ENCODE measurements at places on chromosomes 7 and 10.

GRCh38 chr7:104814671-104815400 is 199.2 kb upstream of the KMT2E start:
- no peak for DNase-seq

DNA sequence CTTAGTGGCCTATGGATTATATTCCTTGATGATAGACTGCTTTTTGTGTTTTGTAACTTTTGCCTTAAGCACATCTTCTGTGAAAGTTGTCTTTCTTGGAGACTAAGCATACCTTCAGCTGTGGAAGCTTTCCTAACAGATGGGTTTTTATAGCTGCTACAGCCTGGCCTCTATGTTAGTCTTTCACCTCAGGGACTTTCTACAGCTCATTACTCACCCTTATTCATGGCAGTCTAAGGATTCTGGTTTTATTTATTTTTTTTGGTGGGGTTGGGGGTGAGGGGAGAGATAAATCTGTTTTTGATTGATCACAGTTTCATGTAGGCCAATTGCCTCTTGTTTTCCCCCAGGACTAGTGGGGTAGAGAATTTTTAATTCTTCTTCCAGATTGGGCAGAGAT is 219.9 kb downstream of the DKK1 start:
- no peak for DNase-seq

- DNase-seq = no peak
Measured at GRCh38 chr10:3433988-3434387, 261.4 kb upstream of the PITRM1 start.

GRCh38 chr7:41116817-41117216 is 586.1 kb downstream of the INHBA start:
- no peak for DNase-seq

GRCh38 chr7:26376175-26376917 is 84.7 kb downstream of the SNX10 start:
- DNase-seq = no peak

GRCh38 chr10:77773631-77774426 is 136.2 kb upstream of the KCNMA1 start:
- no peak for DNase-seq

DNA sequence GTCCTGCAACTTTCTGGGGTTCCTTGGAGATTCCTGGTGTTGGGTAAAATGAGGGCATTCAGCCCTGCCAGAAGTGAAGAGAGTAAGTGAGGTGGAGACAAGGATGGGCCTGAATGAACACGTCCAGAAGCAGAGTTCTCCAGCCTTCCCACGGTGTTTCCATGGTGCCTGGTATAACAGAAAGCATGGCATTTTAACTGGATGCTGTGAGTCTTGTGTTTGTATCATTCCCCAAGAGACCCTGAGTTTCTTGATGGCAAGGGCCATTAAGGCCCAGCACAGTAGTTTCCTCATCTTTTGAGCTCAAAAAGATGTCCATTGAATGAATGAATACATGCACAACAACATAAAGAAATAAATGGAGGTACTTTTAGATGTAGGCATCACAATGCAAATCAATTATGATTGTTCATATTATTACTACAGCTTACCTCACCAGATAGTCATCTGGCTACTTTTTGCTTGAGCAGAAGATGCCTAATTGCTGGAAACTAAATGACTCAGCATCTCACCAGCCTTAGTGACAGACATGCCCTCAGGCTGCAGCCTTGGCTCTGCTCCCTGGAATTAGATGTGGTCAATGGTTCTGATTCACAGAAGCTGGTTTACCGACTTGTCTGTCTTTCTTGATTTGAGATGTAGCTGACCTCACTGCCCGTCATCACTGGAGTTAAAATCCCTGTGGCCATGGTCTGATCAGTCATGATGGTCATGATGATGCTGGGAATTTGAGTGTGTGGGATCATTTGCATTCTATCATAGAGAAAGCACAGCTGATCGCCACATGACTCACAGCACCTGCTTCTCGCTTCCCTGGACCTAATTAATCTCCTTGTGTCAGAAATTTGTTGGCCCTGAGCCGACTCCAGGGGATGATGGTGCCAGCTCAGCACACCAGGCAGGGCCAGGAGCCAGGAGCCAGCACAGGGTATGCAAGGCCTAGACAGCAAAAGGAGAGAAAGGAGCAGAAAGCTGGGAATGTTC is 83.9 kb downstream of the CXCL12 start:
- no peak for DNase-seq

GRCh38 chr10:27504808-27505460 is 830 bp downstream of the RAB18 start:
- DNase-seq = no peak

GRCh38 chr10:14179251-14179650 is 151.5 kb downstream of the FRMD4A start:
- no peak for DNase-seq

DNA sequence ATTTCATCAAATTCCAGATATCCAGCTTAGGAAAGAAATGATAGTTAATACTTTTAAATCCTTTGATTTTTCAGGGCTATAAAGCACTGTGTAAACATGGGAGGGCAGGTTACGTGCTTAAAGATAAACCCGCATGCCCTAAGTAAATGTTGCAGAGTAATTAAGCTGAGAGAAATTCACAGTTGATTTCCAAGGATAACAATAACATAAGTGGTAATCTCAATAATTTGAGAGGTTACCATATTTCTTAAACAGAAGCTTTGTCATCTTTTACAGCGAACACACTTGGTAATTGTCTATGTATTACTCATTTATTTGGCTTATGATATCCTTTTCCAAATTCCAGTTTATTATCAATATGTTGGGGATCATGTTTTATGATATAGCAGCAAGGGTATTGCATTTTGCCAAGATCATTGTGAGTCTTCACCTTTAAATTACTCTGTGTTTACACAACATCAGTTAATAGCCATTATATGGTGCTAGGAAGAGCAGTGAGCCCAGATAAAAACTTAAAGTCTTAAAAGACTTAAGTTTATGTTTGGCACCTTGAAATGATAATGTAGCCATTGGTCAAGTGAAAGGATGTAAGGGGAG is 15.4 kb downstream of the MGAM start:
- DNase-seq = no peak

GRCh38 chr10:109892117-109892516 is 31.2 kb downstream of the XPNPEP1 start:
- DNase-seq = no peak

DNA sequence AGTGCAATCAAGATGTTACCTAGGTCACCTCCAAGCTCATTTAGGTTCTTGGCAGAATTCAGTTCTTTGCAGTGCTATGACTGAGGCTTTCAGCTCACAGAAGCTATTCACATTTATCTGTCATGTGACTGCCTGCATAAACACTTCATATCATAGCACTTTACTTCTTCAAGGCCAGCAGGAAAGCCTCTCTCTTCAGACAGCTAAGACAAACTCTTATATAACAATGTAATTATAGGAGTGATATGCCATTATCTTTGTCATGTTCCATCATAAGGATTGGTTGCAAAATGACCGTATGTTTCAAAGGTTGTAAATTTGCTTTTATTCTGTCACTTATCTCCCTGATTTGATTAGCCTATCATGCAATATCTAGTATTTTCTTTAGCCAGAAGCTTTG is 78.8 kb upstream of the TMEM196 start:
- DNase-seq = no peak

DNA sequence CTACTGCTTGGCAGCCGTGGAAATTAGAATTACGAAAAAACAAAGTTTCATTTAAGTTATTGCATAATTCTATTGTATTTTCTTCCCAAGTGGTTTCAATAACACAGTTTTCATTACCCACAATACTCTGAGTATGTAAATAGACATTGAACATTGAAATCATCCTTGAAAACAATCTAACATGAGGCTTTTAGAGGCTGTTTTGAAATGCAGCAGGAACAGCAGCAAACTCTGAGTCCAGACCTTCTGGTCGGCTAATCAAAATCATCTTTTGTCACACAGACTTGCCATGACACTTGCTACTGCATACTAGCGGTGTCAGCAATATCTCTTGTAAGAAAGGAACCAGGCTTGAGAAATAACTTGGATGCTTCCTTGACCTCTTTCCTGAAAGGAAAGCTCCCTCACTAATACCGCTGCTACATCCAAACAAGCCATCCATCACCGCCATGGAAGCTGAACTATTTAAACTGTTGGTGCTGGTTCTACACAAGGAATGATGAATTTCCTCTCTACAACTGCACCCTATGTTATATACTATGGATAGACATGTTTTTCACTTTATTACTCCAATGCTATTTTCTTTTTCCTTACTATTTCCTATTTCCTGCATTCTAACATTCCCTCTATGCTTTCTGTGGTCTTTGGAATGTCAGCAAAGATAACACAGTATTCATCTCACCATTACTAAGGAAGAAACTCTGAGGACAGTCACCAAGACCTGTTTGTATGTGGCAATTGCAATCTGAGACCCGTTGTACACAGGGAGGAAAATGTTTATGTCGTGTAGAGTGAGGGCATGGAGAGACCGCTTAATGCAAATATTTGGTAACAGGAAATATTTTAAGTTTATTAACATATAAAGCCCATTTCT is 130.8 kb downstream of the ITGA8 start:
- DNase-seq = no peak

GRCh38 chr10:90432866-90433265 is 425.0 kb downstream of the HTR7 start:
- DNase-seq = no peak

GRCh38 chr7:1544178-1544895 is 11.7 kb downstream of the TMEM184A start:
- DNase-seq = no peak

DNA sequence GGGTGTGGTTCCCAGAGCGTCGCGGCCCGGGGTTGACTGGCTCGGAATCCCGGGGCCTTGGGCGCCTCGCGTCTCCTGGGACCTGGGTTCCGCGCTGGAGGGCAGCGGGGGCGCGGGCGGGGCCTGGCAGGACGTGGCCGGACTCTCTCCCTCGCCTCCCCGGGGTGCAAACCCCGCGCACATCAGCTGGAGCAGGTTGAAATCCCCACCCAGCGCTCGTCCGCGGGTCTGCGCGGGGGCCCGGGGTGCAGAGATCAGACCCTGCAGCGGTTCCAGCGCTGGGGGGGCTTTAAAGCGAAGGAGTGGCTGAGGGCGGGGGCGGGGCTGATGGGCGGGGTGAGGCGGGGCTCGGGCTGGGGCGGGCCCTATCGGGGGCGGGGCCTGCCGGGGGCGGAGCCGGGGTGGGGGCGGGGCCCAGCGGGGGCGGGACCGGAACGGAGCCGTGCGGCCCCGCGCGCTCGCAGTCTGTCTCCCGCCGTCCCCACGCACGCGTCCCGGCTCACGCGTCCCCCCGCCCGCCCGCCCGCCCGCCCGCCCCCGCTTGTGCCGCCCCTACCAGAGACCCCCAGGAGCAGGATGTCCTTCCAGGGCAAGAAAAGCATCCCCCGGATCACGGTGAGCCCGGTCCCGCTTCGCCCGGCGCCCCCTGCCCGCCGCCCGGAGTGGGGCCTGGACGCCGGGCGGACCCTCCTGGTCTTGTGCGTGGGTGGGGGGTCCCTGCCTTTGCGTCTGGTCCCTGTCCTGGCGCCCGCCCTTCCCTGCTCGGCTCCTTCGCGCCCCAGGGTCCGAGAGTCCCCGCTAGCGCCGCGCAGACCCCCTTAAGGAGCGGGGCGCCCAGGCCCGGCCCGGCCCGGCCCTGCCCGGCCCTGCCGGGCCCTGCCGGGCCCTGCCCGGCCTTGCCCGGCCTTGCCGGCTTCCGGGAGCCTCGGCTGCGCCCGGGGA is at the start of gene DPYSL4:
Gene DPYSL4 (plus strand): TSS at position 461 of the 942 bp plus-strand sequence. CDS start 116 bp downstream, at position 577.
- no peak for DNase-seq

- no peak for DNase-seq
Measured at GRCh38 chr10:91287912-91288311, 67.4 kb downstream of the PCGF5 start.

- DNase-seq = no peak
Measured at GRCh38 chr10:16944402-16944801, 127.2 kb upstream of the RSU1 start.

DNA sequence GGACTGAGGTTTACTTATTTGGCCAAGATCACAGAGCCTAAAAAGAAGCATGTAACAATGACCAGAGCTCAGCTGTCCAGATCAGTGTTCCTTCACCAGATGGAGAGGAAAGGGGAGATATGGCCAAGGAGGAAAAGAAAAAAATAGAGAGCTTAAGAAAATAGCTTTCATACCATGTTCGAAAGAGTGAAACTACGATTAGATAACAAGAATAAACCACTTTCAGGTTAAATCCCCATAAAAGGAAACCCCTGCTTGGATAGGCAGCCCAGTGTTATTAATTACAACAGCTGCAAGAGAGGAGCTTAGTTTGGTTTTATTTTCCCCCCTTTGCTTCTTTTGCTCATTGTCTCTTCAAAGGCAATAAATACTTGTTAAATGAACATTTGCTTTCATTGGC is 160.8 kb downstream of the ZNF438 start:
- DNase-seq = no peak

DNA sequence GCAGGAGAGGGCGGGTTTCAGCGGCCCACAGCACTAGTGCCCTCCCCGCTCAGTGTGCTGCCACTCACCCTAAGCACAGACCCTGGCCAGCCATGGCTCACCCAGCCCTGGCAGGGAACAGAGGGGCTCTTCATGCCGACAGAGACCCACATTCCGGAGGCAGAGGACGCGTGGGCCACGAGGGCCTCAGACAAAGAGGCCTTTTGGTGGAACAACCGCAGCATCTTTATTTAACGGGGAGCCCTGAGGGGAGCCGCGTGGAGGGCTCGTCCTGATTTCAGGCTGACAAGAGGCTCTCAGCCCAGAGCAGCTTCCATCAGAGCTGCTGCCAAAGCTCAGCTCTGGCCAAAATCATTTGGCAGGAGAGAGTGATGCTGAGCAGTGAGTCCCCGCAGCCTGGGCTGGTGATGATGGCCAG is 127.8 kb downstream of the SH3PXD2A start:
- no peak for DNase-seq

GRCh38 chr7:127252778-127253280 is at the start of gene GRM8:
GRM8 (minus strand) TSS chr7:127252941.
- DNase-seq = peak; percentile 33

- DNase-seq = no peak
Measured at GRCh38 chr7:23472046-23472445, 1.8 kb upstream of the IGF2BP3 start.

GRCh38 chr7:112649560-112649959 is 140.6 kb downstream of the TMEM168 start:
- DNase-seq = no peak

GRCh38 chr7:12757443-12757842 is 70.0 kb downstream of the ARL4A start:
- DNase-seq = no peak

- DNase-seq = no peak
Measured at GRCh38 chr10:20771051-20771450, 126.1 kb downstream of the NEBL start.

GRCh38 chr10:127196282-127197153 is at the start of gene INSYN2A:
INSYN2A (minus strand) TSS chr10:127196591; CDS start chr10:127176395, 20,196 bp downstream.
- no peak for DNase-seq

DNA sequence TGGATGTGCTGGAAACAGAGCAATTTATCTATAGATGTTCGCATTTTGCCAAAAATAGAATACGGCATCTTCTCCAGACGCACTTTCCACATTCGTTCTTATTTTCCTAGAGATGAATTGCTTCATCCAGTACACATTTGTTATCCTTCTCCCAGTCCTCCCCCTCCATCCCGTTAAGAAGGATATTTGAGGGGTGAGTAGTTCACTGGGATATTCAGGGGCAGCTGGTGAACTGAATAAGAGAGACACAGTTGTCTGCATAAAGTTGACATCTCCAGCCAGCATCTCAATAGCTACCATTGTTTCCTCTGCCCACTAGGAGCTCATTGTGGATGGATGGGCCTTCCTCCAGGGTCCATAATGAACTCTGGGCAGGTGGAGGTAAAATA is 456.8 kb upstream of the NRP1 start:
- no peak for DNase-seq
